Central memory CD4-positive, alpha-beta T cell (primary cell): ENCODE measurements at places on chromosomes 7 and 10.

GRCh38 chr10:121990015-121990677 lies 1.2 kb downstream of the TACC2 start:
- DNase-seq, result no peak

DNA sequence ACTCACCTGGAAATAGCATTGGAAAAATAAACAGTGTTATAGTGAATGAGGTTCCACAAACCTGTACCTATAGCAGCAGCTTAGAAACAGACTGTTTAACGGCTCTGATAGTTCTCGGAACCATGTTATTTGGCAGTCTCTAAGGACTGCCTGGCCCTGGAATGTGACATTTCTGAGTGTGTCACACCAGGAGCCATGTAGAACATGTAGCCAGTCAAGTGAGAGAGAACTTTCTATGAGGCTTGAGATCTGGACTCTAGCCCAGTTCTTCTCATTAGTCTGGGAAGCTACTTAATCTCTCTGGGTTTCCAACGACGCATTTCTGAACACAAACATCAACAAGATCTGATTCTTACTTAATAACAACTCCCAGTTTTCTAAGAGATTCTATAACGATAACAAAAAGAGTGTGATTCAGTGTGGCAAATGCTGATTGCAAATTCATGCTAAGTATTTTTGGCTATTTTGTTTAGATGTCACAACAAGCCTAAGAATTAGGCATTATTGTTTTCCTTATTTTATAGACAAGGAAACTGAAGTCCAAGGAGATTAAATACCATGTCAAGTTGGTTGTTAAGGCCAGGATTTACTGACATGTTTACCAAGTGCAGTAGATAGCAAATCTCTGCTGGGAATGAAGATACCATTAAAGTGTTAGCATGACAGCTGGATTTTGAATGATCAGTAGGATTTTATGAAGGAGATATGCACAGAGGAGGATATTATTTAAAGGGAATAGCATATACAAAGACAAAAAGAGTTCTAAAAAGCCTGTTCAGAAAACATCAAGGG lies 47.2 kb downstream of the APBB1IP start:
- no peak for DNase-seq

DNA sequence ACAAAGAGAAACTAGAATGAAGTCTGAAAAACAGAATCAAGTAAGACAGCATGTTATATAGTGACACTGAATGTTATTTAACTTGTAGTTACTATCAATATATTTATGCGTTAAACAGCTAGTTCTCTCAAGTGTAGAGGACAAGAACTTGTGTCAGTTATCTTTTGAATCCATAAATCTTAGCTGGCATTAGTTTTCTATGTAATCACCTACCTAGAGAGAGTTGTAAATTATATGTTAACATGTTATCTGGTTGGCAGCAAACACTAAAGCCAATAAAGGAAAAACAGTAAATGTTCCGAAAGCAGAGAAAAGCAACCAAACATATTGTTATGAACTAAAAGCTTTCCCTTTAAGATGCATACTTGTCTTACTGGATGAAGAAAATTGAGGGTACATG lies 36.8 kb downstream of the SLC18A2 start:
- no peak for DNase-seq

DNA sequence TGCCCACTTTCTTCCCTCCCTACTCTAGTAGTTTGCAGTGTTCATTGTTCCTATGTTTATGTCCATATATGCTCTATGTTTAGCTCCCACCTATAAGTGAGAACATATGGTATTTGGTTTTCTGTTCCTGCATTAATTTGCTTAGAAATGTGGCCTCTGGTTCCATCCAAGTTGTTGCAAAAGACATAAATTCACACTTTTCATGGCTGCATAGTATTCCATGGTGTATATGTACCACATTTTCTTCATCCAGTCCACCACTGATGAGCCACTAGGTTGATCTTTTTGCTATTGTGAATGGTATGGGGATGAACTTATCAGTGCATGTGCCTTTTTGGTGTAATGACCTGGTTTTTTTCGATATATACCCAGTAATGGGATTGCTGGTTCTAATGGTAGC lies 1089.1 kb downstream of the GRM8 start:
- no peak for DNase-seq

DNA sequence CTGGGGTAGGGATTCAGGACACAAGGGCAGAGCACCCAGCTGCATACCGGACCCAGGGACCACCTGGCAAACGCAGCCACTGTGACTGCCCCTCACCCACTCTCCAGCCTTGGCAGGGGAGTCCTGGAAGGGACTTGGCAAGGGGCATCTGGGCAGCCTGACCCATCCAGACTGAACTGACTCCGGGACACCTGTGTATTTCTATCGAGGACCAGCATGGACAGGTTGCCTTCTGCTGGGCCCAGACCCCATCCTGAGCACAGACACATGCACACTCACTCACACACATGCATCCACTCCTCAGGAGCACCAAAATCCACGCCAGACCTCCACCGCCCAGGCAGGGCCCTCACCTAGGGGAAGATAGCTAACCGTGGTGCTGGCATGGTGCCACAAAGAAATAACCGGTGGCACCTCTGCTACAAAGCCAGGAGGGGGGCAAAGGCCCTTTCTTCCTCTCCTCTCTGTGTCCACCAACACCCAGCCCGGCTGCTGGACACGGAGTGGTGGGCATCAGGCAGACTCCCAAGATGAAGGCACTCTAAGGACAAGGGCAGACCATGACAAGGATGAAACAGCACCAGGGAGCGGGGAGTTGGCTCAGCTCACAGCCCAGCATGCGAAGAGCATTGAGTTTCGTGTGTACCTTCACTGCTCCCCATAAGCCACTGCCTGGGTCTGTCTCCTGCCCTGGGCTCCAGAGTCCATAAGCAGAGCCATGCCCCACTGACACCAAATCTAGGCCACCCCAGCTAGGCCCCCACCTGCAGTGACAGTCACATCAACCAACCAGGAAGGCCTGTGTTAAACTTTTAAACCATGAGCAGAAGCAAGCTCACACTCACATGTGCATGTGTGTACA lies 35.3 kb downstream of the KCNH2 start:
- no peak for DNase-seq

DNA sequence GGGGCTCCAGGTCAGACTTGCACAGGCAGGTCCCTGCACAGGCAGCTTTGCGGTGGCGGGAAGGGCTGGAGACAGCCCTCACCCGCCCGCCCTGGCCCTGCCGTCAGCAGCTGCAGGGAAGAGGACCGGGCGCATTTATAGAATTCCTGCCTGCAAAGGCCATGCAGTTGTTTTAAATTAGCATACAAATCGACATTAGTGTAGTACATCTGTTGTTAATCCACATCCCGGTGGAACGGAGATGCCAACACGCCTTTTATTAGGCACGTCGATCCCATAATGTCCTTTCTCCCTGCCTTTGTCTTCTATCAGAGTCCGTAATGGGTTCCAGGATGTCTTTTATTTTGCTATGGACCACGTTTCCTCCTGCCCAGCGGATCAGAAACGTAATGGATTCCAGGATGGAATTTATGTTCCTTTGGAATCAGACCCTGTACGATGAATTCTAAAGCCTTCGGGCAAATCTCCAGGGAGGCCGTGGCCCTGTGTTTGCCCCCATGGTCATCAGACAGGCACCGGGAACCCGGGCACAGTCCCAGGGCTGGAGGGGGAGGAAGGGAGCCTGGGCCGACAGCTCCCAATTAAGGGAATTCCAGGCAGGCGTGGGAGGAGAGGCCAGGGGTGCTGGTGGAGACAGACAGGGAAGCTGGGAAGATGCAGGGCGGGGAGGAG lies 123.9 kb downstream of the COL26A1 start:
- DNase-seq, result no peak

GRCh38 chr7:158325530-158326381 lies 261.9 kb downstream of the PTPRN2 start:
- DNase-seq, result no peak

GRCh38 chr10:118324140-118324539 lies 18.0 kb downstream of the FAM204A start:
- no peak for DNase-seq

DNA sequence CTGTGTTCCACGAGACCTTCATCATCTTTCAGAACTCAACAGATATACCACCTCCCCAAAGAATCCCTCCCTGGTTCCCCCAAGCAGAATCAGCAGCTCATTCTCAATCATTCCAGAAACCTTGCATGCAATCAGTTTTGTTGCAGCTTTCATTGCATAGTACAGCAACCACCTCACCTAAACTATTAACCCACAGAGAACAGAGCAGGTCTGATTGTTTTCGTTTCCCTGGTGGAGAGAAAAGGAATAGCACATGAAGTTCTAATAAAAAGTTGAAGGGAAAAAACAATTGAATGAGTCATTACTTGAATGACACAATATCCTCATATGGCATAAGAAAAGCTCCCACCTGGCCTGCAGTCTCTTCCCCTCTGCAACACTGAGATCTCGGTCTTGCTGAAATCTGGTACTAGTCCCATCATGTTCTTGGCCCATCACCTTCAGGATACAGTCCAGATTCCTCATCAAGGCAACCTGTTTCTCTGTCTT lies 147.1 kb upstream of the GDF10 start:
- DNase-seq, result no peak

DNA sequence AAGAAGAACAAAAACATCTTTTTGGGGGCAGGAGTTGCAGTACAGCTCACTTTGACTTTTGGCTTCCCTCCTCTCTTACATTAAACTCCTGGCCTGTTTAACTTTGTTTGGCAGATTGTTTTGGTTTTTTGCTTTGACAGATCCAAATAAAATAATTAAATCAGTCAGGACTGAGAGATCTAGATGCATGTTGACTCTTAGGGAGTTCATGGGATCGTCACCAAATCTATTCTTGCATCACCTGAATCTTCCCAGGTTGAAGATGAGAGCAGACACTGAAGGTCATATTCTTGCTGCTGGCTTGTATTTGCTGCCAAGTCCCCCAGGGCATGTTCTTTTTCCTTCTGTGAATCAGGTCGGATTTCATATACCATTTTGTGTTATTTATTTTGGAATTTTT lies 759.4 kb downstream of the CNTNAP2 start:
- DNase-seq, result no peak

GRCh38 chr10:4283846-4284610 lies 499.0 kb upstream of the KLF6 start:
- no peak for DNase-seq

DNA sequence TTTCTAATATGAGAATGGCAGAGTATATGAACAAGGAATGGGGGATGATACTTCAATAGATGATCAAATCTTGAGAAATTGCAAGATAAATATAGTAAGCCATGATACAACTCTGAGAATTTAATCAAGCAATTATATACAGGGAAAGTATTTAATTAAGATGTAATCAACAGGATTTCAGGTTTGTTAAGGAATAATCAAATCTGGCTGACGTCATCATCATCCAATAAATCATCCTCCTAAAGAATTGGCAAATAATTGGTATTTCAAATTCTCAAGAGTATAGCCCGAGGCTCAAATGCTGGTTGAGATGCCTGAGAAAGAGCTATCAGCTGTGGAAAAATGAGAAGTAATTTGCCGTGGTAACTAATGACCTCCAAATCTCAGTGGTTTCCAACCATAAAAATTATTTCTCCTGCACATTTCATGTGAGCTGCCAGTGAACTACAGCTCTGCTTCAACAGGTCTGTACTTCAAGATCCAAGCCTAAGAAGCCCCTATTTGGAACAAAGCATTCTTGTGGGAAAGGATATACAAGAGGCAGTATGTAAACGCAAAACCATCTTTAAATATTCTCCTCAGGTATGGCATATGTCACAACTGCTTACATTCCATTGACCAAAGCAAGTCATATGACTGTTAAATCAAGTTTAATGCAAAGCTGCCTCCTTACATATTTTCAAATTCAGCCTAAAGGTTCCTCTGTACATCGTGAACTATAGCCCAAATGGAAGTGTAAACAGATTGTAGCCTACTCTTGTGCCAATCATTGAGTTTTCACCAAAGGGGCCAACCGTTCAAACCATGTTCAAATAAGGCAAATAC lies 503.0 kb downstream of the KIF20B start:
- DNase-seq, result no peak

DNA sequence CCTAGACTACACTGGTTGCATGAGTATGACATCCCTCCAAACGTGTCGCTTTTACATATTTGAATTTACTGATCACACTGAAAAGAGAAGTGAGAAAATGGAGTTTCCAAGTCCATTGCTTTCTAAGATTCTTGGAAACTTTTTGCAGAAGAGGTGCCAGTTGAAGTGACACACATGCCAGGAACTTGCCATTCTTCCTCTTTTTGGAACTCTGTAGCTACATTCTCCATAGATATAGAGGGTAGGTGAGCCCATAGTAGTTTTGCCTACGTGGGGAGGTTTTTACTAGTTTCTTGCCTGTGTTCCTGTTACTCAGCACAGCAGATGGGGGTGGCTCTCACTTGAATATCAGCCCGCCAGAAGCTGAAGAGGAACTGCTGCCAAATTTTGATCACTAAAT lies 286.6 kb upstream of the NRP1 start:
- no peak for DNase-seq

DNA sequence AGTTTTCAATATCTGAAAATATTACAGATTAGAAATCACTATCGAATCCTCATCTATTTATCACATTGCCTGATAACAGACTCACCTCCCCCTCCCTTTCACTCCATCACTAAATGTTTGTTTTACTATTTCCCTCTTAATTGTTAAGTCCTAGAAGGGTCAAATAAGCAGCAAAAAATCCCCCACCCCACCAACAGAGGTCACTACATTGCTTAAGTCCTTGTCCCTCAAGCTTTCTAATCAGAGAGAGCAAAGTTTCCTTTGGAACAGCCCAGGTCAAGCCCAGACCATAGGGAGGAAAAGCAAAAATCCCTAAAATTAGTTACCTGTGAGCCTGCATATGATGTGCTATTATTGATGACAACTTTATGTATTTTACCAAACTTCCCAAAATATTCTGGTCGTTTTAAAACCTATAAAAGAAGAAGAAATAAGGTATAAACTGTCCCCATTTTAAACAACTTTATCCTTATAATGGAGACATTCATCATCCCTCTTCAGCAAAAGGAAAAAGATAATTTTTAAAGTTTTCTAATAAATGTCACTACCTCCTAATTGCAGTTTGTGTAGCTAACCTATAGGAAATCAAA lies 95.0 kb downstream of the CNOT4 start:
- no peak for DNase-seq

- no peak for DNase-seq
Observed at GRCh38 chr10:29835055-29835454, 200.3 kb upstream of the SVIL start.

DNA sequence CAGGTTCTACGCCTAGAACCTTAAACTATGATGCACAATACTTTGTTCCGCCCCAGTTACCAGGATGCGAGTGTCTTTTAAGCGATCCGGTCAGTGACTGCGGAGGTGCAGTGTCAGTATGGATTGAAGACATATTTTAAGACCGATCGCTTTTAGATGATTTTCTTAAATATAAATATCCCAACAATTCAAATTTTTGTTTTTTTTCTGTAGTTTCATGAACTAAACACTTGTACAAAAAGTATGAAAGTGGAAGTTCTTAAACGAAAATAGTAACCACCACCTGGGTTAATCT lies 835 bp downstream of the COMMD3 start:
- no peak for DNase-seq

DNA sequence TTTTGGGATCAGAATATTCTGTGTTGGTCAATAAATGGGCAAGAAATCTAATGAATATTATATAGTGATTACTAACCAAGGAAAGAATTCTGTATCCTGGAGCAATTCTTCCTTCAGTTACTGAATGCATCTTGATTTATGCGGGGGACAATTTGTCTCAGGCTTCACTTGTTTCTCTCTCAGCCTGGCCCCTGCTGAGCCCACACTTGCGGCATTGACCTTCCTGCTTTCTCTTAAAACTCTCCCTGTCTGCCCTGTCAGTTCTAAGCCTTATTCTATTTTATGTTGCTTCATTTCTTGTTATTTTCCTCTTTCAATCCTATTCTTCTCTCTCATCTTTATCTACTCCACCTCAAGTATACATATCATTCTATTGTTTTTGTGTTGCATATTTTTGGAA lies 122.1 kb upstream of the TPK1 start:
- DNase-seq, result no peak
